Osteocyte (in vitro differentiated cells): ENCODE measurements at places on chromosomes 5 and 9. TPM values are rescaled to one million over a fixed set of nuclear protein-coding genes. Genes with fewer than 3 reads are reported as not detected.

DNA sequence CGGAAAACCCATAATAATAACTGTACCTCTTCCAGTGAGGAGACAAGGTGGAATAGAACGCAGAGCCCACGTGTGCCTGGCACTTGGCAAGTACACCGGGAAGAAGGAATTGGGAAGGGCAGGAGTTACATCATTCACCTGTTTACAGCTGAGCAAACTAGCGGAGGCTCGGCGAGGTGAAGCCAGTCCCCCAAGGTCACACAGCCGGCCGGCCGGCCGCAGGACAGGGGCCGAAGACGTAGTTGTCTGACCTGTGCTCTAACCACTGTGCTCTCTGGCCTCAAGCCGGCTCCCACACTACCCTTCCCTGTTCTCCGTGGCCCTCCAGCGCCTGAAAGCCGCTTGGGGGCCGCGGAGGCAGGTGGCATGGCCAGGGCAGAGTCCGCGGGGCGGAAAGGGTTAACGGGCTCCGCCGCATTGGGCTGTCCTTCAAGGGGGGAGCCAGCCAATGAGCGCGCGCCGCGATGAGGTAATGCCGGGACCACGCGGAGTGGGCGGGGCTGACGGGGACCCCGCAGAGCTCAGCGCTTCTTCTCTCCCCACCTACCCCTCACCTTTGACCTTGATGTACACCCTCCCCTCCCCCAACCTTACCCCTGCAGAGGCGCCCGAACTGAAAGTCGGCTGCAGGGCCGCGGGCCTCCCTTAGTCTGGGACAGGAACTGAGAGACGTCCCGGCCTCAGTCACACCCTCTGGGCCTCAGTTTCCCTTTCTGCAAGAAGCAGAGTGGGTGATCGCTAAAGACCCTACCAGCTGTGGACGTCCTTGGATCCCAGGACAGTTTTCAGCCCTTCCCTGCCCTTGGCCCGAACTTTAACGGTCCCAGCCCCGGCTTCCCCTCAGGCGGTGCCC is 125.1 kb downstream of the C9orf50 start:
- peak; percentile 96 for DNase-seq

Gene LCNL1
- total RNA-seq: 3.0 and 3.4 TPM in 2 replicates

GRCh38 chr9:18268381-18268780 is 205.6 kb upstream of the ADAMTSL1 start:
- DNase-seq: no peak

DNA sequence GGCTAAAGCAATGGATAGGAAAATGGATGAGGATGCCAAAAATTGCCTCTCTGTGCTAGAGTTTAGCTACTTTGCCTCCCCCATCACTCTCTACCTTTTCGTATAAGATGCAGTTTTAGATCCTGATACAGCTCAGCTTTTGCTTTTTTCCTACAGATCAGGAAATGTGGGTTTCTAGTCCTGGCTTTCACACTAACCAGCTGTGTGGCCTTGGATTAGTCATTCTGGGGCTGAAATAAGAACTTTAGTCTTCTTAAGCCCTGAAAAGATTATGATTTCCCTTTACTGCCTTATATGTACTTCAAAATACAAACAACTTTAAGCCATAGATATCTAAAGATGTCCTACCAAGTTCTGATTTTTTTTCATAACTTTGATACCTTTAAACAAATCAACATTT is 116.4 kb downstream of the BAAT start:
- DNase-seq: no peak

- no peak for DNase-seq
These were observed 82.7 kb downstream of the HACD4 start for GRCh38 chr9:20948703-20949102.

DNA sequence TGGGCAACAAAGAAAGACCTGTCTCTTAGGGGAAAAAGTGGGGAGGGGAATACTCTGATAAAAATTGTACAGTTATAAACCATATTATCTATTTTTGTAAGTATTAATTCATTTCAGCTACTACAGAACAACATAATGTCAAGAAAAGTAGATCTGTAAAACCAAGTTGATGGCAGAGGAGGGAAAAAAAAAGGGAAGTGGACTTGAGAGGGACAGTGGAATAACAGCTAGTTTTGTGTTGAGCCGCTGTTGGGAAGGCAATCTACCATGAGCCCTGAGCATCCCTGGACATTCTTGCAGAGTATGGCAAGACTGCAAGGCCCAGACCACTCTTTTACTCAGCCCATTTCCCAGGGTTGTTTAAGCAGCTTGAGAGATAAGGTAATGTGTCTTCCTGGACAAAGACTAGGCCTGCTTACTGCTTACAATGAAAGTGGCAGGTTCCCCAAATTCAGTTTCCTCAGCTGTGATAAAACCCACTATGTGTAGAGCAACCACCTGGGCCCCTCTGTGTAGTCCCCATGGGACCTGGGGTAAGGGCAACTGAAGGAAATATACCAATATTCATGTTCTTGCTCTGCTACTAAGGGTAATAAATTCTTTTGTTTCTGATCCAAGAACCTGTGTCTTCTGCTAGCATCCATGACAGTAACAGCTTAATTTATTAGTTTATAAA is 25.0 kb downstream of the CEP120 start:
- DNase-seq: no peak

Gene SLC25A48
- not detected in 2 replicates for total RNA-seq

Gene CORO2A
- total RNA-seq: 1.6 and 1.8 TPM in 2 replicates

DNA sequence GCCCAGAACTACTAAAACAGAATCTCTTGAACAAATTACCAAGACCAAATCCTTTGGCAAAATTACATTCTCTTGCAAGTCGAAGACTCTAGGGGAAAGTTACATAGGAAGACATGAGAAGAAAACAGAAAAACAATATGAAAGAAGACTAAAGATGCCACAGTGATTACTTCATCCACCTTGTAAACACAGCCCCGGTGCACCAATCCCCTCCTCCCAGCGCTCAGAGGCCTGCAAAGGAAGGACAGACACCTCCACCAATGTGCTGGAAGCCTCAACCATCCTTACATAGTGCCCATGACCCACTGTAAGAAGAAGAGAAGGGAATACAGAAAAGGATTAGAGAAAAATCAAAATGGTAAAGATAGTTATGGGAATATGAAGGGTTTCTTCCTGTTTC is 218.5 kb downstream of the SPOCK1 start:
- DNase-seq: no peak

DNA sequence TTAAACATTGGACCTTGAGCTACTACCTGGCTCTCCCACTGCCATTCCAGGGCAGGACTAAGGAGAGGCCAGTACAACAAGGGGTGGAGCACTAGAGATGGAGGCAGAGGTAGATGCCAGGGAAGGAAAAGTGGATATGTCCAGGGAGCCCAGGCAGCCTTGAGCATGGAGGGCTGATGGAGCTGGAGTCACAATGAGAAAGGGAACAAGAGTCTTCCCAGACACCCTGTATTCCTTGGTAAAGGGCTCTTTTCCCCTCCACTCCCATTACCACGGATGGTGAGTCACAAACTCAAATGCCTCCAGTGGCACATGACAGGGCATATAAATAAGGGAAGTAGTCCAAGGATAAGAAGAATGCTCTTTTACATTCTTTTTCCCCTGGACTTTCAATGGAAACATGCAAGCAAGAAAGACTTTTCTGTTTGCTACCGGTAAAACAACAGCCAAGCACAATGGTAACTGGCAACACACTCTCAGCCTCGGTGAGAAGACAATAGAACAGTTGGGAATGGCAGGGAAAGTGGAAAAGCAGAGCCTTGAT is 16.7 kb downstream of the ERAP1 start:
- no peak for DNase-seq

Gene ZNF354B
- 18.9 and 20.0 TPM in 2 replicates for total RNA-seq

DNA sequence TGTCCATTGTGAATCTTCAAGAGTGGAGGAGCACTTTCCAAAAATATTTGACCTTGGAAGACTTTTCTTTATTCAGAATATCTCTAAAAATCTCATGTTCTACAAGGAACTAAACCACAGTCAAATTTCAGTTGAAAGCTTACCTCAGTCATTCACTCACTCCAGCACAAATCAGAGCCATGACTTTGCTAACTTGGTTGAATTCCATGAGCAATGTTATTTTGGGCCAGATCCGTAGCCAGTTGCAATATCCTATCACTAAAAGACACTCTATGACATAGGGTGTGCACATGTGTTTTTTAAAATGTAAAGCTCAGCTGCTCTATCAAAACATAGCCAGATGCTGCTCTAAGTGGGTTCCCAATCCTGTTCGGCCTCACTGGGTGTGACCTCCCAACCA is 156.1 kb upstream of the ANKRD55 start:
- no peak for DNase-seq

- no peak for DNase-seq
These were observed 141.1 kb upstream of the RAD23B start for GRCh38 chr9:107141967-107142366.

Gene KCNT1
- total RNA-seq: not detected in 2 replicates

DNA sequence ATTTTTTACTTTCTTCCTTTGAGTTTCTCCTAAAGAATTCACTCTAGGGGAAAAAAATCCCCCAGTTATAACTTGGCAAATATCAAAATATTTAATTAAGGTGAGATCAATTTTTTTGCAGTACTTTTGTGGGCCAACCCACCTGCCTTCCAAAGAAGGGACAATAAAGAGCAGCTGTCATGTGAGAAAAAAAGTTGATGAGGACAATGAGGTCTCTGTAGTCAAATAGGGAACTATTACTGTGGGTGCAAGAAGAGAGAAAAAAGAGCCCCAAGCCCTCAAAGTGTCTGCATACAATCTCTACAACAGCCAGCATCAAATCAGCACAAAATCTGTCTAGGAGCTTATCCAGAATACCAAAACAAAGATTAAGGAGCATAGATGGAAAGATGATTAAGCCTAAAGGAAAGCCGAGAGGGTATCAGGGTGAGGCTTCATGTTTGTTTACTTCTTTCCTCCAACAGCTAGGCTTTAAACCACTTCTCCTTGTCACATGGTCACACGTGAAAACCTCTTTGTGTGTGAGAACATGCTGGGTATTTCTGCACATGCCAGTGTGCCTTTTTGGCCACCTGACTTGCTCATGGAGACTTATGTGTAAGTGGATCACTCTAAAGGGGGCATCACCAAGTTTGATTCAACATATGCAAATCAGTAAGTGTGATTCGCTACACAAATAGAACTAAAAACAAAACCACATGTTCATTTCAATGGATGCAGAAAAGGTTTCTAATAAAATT is 19.2 kb upstream of the FYB1 start:
- no peak for DNase-seq

DNA sequence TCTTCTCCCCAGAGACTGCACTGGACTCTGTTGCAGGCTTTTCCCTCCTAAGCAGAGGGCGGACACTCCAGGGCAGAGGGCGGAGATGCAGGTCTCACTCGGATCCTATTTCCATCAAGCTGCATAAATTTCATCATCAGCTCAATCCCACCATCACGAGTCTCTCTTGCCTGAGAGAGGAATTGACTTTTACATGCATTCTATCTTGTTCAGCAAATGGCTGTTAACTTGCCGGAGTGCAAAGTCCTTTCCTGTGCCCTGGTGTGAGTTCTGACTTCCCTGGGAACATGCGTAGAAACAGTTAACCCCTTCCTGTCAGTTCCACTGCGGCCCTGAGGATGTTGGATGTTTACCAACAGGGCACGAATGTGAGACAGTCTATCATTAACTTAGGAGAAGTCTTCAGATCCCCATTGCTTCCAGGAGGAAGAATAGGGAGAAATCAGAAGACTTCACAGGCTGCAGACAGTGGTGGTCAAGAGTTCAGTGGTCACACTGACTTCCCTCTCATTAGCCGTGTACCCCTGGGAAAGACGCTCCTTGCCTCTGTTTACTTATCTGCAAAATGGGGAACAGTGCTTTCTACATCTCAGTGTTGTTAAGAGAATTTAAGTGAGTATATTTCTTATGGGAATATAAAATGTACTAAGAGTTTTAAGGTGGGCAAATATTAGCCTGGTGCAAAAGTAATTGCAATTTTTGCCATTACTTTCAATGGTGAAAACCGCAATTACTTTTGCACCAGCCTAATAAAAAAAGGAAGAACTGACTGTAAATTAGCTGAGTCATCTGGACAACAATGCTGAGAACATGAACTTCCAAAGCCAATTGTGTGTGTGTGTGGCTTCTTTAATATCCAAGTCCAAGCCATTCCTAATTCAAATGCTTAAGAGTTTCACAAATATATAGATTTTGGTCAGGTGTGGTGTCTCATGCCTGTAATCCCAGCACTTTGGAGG is 248.0 kb downstream of the DRD1 start:
- DNase-seq: no peak

Gene MED7
- total RNA-seq: 9.2 and 9.3 TPM in 2 replicates

- DNase-seq: no peak
These were observed 69.3 kb downstream of the CTSL start for GRCh38 chr9:87795178-87795577.
